ENCODE measurements at places on chromosomes 2 and 18. TPM values are rescaled to one million over a fixed set of nuclear protein-coding genes. Genes with fewer than 3 reads are reported as not detected.

PDE11A gene
- total RNA-seq, result under 0.01 TPM

IL18R1 gene
- total RNA-seq, result 0.82 TPM

FBXO15 gene
- total RNA-seq, result 0.06 TPM

KIF1A gene
- not detected for total RNA-seq

MAP4K3 gene
- 16.4 TPM for total RNA-seq

SRD5A2 gene
- total RNA-seq, result not detected

ANKRD30BL gene
- not detected for total RNA-seq

CFC1 gene
- total RNA-seq, result not detected

ASNSD1 gene
- total RNA-seq, result 58.4 TPM

CEP68 gene
- 35.6 TPM for total RNA-seq

RPS27A gene
- total RNA-seq, result 578 TPM

DTNA gene
- 0.81 TPM for total RNA-seq

ALPP gene
- total RNA-seq, result not detected

IL36A gene
- not detected for total RNA-seq

PPP1R1C gene
- total RNA-seq, result 0.25 TPM

MAP3K19 gene
- total RNA-seq, result not detected

INO80C gene
- 8.3 TPM for total RNA-seq

SERPINB5 gene
- total RNA-seq, result not detected

AKAIN1 gene
- not detected for total RNA-seq

MAP2 gene
- 5.0 TPM for total RNA-seq
